Stimulated activated CD4-positive, alpha-beta T cell treated with anti-CD3 and anti-CD28 coated beads, Interleukin-2, amount 100 ng/mL, for 4 hours (primary cell): ENCODE measurements at places on chromosomes 11 and 22.
A peak's percentile ranks its signal among the peaks of the same experiment; 100 is the strongest.

DNA sequence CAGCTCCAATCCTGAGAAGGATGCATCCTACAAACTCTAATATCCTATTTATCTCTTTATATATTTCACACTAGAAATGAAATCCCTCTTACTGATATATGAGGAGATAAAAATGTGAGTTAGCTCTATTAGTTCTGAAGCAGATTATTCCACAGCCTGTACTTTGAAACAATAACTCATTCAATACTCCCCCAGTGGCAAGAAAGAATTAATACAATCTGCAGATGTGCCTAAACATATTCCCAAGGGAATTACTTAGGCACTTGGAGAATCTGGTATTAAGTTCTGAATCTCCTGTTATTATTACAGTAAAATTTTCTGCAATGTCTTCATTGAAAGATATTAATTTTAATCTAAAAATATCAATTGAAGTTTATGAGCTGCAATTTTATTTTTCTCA is 59.4 kb downstream of the DDI1 start:
- DNase-seq = no peak

GRCh38 chr22:29883045-29883774 is at the start of gene MTMR3:
Gene MTMR3, plus strand, starts transcription at chr22:29883174. Its CDS starts 87,886 bp downstream, at chr22:29971060.
- peak; percentile 90 for DNase-seq

DNA sequence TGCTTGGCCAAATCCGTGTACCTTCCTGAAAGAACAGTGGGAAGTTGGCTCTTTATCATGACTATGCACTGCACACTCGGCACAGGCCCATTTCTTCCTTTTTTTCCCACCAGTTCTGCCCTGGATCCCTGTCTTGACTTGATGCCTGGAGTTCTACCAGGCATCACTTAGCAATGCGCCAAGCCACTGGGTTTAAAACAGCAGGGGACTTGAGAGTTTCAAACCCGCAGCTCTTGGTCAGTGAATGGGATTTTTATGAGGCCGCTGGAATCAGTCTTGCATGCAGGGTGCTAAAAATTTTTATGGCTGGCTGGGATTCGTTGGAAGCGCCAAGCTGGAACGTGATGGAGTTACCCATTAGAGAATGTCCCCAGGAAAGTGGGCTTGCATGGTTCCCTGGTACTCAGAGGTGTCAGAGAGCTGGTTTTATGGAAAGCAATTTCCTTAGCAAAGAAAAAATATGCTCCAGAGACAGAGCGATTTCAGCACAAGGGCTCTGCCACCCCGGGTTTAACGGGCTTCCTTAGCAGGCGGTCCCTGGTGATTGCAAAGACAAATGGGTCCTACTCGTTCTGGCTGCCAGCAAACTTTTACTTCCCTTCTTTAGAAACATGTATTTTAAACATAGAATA is 432.9 kb downstream of the TENM4 start:
- no peak for DNase-seq

GRCh38 chr11:116339306-116340098 is 433.3 kb downstream of the BUD13 start:
- DNase-seq = no peak

DNA sequence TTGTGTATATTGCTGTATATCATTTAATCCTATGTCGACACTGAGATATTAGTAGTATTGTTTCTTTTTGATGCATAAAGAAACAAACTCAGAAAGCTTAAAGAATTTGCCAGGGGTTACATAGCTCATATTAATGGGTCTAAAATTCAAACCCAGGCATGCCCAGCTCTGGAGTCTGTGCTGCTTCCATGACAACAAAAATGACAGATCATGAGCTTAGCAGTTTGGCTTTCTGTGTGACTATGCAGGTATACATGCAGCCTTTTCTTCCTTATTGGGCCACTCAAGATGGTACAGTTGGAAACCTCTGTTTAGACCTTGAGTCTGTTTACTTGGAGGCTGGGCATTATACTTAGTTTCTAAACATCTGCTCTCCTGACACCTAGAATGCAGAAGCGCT is 220.5 kb upstream of the TENM4 start:
- no peak for DNase-seq

- no peak for DNase-seq
These were observed 34.4 kb upstream of the SUSD2 start for GRCh38 chr22:24146791-24147353.

GRCh38 chr11:130581646-130582045 is 133.2 kb downstream of the ADAMTS15 start:
- no peak for DNase-seq

DNA sequence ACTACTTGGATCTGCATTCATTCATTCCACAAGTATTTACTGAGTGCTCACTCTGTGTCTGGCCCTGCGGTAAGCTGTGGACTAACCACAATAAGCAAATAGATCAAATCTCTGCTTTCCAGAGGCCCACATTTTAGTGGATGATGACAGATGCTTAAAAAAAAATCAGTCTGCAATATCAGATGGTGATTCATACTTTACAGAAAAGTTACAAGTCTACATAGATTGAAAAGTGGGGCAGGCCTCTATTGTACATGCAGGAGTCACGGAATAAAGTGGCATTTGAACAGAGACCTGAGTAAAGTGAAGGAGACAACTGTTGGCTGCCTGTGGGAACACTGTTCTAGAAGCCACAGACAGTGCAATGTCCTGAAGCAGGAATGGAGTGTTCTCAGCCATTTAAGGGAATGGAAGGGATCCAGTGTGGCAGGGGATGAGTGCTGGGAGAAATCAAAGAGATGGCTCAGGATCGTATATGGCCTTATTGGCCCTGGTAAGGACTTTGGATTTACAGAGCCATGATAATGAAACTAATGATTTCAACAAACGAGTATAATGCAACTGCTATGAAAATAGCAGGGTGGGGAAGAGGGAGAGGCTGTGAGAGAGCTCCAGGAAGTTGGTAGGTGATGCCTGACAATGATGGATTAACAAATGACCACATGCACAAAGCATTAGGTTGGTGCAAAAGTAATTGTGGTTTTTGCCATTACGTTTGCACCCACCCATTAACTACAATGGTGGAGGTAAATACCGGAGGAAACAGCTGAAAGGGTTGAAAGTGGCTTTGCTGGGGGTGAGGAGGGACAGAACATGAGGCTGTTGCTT is 31.1 kb downstream of the TMEM45B start:
- DNase-seq = no peak

DNA sequence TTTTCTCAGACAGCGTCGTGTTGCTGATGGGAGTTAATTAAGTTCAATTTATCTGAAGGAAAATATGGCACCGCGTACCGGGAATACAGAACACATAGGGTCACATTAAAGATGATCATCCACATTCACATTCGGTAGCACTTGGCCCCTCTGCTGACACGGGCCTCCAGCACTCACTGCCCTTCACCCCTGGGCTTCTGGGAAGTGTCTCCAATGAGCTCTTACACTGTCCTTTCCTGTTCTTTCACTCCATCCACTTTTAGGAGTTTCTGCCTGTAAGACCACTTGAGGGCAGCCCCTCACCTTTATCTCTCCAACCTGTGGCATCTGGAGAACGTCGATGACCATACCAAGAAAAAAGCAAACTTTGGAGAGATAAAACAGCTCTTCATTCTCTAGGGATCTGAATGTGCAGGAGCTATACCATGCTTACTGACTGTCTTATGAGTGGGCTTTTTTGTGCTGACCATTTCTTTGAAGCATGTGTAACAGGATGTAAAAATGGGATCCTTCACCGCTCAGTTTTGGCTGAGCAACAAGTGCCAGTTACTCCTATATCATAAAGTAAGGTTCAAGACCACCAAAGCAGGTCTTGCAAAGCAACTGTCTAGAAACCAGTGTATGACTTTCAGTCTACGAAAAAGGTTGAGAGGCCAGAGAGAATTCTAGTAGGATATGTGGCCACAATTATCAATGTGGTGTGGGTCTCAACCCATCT is 1.1 kb upstream of the SERGEF start:
- no peak for DNase-seq

DNA sequence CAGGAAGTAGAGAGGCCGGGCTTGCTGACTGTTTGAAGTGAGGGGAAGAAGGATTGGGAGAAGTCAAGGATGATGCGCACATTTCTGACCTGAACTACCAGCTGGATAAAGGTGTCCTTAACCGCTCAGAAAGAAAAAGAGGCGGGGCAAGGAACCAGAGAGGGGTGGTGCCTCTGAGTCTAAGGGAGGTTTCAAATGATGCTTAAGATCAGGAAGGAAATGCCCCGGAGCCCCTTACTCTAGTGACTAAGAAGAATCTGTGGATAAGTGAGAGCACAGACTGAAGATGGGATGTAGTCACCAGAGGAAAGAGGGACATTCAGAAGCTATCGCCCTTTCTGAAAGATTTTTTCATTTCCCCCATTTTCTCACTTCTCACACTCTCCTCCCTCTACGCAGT is 12.7 kb downstream of the DCHS1 start:
- DNase-seq = no peak

DNA sequence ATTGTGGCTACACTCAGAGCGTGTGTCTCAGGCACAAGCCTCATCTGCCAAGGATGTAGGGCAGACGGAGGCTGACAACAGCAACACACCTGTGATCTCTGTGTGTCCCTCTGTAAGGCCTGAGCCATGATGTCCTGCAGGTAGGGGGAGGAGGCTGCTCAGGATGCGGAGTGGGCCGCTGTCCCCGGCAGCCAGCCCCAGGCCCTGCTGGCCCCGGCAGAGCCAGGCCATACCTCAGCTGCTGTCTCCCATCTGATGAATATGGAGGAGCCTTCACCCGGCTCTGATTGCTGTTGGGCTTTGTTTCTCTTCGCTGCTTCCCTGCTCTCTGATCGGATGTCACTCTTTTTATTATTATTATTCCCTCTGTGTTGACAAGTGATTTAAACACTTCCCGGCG is 83.6 kb upstream of the NCAM1 start:
- DNase-seq = no peak

DNA sequence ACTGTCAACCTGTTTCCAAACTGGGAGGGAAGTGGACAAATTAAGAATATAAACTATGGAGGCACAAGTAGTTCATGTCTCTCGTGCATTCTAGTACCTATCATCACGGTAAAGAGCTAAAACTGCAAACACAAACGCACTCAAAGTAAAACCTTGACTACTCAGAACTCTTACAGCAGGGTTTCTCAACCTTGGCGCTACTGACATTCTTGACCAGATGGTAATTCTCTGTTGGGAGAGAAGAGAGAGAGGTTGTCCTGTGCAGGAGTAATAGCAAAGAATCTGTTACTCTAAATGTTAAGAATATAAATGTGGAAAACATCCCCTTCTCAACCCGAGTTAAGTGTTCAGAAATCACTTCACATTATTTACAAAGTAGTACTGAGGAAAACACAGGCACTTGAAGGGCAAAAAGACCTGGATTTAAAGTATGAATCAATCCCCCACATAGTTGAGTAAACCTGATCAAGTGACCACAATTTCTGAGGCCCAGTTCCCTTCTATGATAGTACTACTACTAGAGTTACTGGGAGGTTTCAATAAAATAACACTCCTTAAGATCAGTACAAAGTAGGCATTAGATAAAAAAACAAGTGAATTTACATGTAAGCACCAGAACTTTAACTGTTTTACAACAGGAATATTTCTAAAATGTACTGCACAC is 73.1 kb upstream of the ARHGAP32 start:
- no peak for DNase-seq

DNA sequence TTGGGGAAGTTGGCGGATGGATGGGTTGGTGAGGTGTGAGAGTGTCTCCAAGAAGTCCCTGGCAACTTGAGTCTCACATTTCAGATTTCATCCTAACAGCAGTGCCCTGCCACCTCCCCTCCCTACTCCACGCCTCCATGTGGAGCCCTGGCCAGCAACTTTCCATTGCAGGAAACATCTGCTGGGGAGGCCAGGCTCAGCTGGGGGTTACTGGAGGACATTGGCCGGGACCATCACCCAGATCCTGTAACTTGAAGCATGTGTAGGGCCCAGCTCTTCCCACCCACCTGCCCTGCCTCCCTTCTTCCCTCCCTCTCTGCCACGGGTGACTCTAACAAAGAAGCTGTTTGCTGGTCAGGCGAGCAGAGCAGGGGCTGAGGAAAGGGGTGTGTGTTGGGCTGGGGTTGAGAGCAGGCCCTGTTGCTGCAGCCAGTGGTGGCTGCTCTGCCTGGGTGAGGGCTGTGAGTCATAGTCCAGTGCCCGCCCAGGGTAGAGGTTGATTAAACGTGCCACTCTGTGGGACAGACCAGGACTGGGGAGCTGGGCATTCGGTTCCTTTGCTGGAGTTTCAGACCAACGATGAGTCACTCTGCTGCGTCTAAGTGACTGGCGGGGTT is 64.0 kb downstream of the SCN3B start:
- no peak for DNase-seq

DNA sequence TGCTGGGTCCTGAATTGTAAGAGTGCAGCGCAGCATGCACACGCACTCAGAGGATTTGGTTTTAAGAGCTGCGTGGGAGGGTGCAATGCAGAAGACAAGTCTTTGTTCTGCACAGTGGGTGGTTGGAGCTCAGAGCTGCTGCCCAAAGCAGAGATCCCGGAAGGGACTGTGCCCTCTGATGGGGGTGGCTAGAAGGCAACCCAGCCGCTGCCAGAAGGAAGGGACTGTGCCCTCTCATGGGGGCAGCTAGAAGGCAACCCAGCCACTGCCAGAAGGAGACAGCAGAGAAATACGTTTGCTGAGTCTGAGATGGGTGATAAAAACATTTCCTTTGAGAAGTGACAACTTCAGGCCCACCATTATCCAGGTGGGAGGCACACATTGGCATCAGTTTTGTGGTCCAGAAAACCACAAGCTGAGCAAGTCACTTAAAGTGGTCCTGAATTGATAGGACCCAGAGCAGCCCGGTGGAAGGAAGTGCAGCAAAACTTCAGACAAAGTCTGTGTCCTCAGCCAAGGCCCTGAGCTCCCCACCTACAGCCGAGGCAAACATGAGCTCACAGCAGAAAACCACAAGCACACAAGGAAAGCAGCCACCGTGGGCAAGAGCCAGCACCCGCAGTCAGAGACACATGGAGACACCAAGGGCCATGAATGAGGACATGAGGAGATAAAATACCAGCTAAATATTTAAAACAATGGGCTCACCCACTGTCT is 4.3 kb downstream of the KRTAP5-6 start:
- DNase-seq = peak; percentile 8

DNA sequence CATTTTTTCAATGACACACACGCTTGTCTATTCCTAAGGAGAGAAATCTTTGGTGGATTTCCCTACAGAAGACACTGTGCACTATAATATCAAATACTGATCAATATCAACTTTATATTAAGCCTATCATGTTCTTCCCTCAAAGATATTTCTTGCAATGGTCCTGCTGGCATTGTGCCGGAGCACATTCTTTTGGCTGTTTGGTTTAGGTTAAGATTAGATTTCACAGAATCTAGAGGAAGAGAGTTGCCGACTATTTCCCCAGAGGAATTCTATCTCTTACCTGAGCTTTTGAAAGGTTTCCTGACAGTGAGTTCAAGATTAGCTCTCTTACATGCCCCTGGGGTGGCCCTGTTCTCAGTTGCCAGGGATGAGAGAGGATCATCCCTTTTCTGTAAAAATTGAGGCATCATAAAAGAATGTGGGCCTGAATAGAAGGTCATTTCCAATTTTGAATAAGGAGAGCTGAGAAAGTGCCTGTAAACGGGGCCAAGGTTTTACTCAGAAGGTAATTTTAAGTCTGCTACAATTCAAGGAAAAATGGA is 180.6 kb upstream of the ARHGAP20 start:
- DNase-seq = no peak
